Stimulated activated CD4-positive, alpha-beta T cell treated with anti-CD3 and anti-CD28 coated beads, Interleukin-12 subunit alpha, Interleukin-12 subunit beta, amount 100 ng/mL, for 48 hours (primary cell): ENCODE measurements at places on chromosomes 5 and 9.

GRCh38 chr5:132489871-132490483 is 596 bp downstream of the IRF1 start:
- no peak for DNase-seq

DNA sequence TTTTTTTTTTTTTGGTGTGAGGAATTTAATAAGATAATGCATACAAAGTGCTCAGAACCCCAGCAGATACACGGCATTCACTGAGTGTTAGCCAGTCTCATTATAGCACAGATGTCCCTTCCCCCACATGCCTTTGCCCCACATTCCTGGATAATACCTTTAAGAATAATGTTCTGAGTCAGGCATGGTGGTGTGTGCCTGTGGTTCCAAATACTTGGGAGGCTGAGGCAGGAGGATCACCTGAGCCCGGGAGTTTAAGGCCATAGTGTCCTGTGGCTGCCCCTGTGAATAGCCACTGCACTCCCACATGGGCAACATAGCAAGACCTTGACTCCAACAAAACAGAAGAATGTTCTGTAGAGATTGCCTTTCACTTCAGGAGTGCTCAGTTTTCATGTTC is 24.2 kb upstream of the ANKRD18A start:
- no peak for DNase-seq

DNA sequence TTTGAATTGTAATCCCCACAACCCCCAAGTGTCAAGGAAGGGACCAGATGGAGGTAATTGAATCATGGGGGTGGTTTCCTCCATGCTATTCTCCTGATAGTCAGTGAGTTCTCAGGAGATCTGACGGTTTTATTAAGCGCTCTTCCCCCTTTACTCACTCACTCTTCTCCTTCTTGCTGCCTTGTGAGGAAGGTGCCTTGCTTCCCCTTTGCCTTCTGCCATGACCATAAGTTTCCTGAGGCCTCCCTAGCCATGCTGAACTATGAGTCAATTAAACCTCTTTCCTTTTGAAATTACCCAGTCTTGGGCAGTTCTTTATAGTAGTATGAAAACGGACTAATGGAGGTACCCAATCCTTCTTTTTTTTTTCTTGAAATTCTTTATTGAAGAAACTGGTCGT is 2.2 kb upstream of the CEP120 start:
- DNase-seq: no peak

DNA sequence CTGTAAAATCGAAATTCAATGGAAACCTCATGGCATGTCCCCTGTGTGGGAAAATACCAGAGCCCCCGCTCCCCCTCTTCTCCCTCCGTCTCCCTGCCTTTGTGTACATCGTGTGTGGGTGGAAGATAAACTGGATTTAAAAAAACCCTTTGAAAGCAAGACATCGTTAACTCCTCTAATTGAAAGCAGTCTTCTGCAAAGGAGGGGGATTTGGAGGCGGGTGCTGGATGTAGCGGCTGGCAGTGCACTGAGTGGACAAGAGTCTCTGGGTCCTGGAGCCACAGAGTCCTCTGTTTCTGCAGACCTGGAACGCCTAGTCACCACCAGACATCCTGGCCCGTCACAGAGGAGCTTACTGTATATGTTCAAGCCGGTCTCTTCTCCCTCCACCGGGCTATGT is 169.4 kb downstream of the PAPPA start:
- DNase-seq: no peak
